ENCODE measurements at places on chromosomes 7 and 10.

DNA sequence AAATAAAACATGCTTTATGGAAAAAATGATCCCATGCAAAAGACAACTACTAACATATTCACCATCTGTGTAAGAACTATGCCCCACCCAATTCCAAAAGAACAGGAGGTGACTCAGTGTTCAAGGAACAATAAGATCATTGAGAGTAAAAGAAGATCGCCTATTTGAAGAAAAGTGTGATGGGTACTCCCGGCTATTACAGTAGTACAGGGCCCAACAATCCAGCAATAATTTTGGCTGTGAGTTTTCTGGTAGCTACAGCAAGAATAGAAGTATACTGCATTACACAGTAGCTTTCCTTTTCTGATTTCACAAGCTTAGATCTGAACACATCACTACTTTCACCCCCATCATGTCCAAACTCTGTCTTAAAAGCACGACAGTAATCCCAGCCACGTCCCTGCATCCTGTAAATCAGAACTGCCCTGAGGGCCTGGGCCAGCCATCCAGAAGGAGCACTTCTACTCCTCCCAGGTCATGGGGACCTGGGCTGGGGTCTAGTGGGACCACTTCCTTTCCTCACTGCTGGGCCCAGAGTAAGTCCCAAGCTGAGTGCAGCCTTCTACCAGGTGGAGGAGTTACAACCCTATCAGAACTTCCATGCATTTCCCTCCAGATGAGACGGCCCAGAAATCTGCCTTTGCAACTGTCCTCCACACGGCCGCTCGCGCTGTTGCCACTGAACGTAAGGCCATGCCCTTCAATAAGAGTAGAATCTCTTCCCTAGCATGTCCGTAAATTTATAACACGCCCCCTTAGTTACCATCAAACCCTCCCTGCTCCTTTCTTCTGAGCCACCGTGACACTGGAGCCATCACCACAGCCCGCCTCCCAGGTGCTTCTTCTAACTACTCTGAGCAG lies 7.9 kb downstream of the ESYT2 start:
- DNase-seq, result no peak

GRCh38 chr10:115942101-115942500 lies 330.9 kb downstream of the GFRA1 start:
- DNase-seq, result no peak

- DNase-seq, result no peak
Observed at GRCh38 chr10:72114706-72115450, 26.5 kb upstream of the SPOCK2 start.

GRCh38 chr7:1800902-1801301 lies 130.8 kb downstream of the ELFN1 start:
- no peak for DNase-seq

DNA sequence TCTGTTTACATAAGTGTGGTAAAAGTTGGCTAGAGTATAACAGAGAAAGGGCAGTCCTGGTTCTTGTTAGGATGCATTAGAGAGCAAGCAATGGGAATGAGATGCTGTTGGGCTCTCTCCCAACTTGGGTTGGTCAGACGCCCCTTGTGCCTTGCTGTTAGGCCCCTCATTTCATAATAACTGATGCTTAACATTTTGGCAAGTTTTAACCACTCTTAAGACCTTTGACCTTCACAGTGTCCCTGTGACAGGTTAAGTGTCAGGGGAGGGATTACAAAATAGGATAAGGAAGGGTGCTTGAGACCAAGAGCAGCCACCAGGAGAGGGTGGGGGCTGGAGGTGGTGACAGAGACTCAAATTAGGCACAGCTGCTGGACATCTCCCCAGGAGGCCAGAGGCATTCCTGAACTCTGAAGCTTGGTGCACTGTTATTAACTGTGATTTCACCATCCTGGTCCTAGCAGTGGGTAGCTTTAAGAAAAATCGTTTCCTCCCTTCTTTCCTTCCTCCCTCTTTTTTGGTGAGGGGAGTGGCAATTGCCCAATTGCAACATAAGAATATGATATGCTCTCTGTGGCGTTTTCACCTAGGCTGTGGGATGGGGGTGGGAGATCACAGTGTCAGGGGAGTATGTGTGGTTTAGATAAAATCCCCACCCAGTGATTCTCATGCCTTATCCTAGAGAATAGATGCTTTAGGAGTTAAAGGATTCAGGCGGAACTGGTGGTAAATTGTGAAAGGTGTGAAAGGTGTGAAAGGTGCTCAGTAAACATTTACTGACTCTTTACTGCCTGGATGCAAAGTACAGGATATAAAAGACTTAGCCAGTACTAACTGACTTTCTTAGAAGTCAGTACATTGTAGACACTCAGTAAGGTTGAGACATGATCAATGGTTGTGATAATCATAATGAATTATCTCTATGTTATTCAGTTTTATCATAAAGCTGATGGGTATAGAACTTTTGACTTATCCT lies 270.5 kb downstream of the BICC1 start:
- DNase-seq, result no peak

Measured in NCI-H1436 treated with DMSO at 0.1 percent for 48 hours (cell line).